ENCODE measurements at places on chromosomes 12 and 14. TPM values are rescaled to one million over a fixed set of nuclear protein-coding genes. Genes with fewer than 3 reads are reported as not detected.
A peak's percentile ranks its signal among the peaks of the same experiment; 100 is the strongest.

- H3K27ac ChIP-seq: no peak overlapping the region
- no peaks in the 10 kb centered on the region for H3K27me3 ChIP-seq
- peaks cover under 1% of the 10 kb centered on the region for H3K4me1 ChIP-seq
- H3K36me3 ChIP-seq: no peaks in the 10 kb centered on the region
- H3K4me3 ChIP-seq: no peak overlapping the region
- peak; percentile 56 for DNase-seq
These were observed 145.6 kb upstream of the NAV3 start for GRCh38 chr12:77685112-77685511.

DNA sequence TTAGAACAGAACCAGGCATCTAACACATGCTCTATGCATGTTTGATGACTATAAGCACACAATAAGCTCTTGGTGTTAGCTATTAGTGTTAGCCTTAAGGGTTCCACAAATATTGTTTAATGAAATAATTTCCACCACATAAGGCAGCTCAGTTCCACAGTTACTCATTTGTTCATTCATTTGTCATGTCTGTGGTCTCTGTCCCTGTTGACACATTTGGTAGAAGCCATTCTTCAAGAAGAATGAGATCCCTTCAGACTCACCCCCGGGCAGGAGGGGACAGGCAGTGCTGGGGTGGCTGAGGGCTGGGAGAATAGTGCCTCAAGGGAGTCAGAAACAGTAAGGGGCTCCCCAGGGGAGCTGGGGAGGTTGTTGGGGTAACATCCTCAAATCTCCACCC is 3.7 kb upstream of the FAIM2 start:
- peaks cover 1% of the 10 kb centered on the region for H3K4me1 ChIP-seq
- no peaks in the 10 kb centered on the region for H3K36me3 ChIP-seq
- no peak overlapping the region for H3K27ac ChIP-seq
- no peaks in the 10 kb centered on the region for H3K27me3 ChIP-seq

DNA sequence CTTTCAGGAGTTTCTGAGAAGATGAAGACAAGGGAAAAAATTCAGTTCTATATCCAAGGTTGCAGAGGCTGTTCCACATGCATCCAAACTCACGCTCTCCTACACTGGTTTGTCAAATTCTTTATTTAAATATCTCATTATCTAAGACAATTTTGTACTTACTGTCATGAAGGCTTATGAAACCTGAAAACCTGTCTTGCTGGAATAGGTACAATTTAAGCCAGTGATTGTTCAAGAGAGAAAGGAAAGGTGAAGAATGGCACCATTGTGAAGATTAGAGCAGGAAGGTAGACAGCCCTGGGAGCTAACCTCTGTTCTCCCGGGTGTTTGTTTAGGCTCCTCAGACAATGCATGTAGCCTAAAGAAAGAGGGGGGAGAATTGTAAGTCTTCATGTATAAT is 315.1 kb upstream of the PRKD1 start:
- H3K27me3 ChIP-seq: no peaks in the 10 kb centered on the region
- H3K4me3 ChIP-seq: no peak overlapping the region
- H3K4me1 ChIP-seq: no peaks in the 10 kb centered on the region
- DNase-seq: no peak
- H3K27ac ChIP-seq: no peak overlapping the region
- H3K36me3 ChIP-seq: no peaks in the 10 kb centered on the region

- no peaks in the 10 kb centered on the region for H3K4me1 ChIP-seq
- H3K27ac ChIP-seq: no peak overlapping the region
- no peak for DNase-seq
- H3K36me3 ChIP-seq: no peaks in the 10 kb centered on the region
These were observed 7.6 kb downstream of the BDKRB1 start for GRCh38 chr14:96263347-96264199.

Gene LRP10
- 122 TPM for total RNA-seq

Gene LRRC23
- total RNA-seq: 17.0 TPM

Gene SERPINA12
- not detected for total RNA-seq

Gene CISTR
- total RNA-seq: not detected

Gene TMEM253
- 1.3 TPM for total RNA-seq
